ENCODE measurements at places on chromosomes 4 and X.

DNA sequence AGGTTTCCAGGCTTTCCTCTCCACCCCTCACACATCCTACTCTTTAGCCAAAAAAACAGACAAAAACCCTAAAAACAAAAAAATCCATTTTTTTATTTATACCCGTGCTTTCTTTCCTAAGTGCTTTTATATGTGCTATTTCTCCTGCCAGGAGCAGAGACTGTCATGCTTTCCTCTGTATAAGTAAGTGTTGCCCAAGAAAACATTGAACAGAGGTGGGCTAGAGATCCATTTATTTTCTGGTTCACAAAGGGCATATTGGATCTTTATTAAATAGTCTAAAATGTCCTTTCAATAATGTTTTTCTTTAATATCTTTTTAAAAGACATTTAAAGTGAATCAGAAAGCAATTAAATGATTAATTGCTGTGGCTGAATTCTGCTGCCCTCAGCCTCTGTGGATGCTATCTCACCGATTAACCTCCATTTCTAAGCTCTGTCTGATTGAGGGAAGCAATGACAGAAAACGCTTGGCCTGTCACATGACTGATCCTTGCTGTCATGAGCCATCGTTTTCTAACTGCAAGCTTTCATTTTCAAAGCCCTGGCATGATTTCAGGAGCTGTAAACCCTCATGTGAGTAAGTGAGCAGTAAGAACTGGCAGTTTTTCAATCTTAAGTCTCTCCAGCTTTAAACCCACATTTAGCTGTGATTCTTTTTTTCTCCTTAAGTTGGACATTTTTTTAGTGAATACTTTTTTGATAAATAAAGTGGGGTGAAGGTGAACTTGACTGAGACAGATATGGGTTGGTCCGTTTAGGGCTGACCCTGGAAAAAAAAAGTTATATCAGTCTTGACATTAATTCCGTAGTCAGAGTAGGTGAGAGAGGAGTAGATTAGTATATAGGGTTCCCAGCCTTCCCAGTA, 180.7 kb upstream of the PGRMC2 start:
- no peak for DNase-seq

DNA sequence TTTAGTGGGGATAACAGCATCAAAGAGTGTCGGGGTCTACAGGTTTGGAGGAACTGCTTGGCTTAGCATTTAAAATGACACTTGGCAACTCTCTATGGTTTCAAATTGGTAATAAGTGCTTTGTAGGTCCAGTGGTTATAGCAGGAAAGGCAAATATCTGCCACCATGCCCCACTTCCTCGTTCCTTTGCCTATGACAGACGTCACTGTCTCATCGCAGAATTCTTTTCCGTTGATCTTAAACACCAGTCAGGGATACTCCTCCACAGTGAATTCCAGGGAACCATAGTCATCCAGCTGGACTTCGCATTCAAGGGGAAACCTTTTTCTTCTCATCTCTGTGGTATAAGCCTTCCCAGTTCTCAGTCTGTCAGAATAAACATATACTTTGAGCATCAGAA, 319.1 kb downstream of the GPAT3 start:
- no peak for DNase-seq

GRCh38 chr4:8110071-8110986, 48.3 kb downstream of the ABLIM2 start:
- no peak for DNase-seq

DNA sequence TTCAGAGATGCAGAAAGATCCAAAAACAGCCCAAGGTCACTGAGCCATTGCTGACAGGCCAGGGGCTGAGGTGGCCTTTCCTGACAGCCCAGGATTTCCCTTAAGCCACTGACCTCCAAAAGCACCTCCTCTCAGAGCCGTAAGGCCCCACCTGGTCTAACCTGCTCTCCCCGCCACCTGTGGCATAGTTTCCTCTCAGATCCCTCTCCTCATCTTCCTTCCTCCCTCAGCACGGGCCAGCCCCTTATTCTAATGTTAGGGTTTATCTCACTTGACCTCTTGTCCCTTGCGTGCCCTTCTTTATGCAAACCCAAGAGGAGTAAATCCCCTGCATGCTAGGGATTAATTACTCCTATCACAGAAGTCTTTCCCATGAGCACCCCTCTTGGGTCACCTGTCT, 113.0 kb downstream of the RBM47 start:
- no peak for DNase-seq

DNA sequence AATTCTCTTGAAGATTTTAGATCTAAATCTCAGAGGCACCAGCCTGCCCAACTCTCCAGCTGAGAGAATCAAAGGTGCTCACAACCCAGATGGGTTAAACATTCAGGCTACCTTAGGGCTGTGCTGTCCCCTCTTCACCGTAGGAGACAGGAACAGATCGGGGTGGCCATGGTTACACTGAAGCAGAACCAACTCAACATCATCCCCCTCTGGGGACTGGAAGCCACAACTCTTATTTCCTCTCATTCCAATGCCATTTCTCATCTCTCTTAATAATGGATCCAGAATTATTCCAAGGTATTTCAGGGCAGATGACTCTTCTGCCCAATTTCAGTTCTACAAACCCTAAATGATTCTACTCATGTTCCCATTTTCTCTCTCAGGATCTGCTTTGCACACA, 109.7 kb downstream of the NKX6-1 start:
- DNase-seq, result no peak

DNA sequence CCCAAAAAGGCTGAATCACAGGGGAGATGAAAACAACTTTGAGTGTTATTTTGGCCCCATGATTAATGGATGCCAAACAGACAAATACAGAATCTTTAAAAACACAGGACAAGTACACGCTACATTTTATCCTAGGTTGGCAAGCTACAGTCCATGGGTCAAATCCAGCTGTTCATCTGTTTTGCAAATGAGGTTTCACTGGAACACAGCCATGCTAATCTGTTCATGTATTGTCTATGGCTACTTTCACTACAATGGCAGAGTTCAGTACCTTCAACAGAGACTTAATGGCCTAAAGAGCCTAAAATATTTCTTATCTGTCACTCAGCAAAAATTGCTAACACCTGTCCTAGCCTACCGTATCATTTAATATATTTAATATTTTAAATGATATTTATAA, 1548.5 kb upstream of the IGFBP7 start:
- DNase-seq, result no peak

GRCh38 chr4:163701916-163702315, 207.4 kb downstream of the TMA16 start:
- DNase-seq, result no peak

- DNase-seq, result no peak
Measured at GRCh38 chr4:27787195-27787594, 926.6 kb downstream of the STIM2 start.

DNA sequence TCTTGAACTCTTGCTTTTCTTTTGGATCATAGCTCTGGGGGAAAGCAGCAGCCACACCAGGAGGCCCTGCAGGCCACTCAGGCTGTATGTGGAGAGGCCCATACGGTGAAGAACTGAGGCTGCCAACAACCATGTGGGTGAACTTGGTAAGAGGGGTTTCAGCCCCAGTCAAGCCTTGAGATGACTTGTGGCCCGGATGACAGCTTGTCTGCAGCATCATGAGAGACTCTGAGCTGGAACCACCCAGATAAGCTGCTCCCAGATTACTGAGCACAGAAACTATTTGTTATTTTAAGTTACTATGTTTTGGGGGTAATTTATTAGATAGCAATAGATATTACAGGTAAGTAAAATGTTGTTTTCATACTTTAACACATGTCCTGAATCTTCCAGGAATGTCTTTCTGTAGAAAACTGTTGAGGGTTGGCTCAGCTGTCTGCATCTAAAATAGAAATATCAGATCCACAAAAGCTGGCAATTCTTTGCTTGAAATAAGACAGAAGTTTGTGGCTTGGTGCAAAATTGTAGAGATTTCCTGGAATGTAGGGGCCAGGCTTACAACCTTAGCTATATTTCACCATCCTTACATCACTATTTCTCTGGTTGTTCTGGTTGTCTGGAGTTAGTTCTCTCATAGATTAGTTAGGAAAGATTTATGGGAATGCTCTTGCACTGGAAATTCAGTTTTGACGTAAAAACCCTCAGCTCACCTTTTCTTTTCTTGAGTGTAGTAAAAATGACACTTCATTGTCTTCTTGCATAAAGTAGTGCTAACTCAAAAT, 272.1 kb downstream of the RAPGEF2 start:
- no peak for DNase-seq

- no peak for DNase-seq
Measured at GRCh38 chrX:36334572-36334971, 415.0 kb downstream of the CFAP47 start.

DNA sequence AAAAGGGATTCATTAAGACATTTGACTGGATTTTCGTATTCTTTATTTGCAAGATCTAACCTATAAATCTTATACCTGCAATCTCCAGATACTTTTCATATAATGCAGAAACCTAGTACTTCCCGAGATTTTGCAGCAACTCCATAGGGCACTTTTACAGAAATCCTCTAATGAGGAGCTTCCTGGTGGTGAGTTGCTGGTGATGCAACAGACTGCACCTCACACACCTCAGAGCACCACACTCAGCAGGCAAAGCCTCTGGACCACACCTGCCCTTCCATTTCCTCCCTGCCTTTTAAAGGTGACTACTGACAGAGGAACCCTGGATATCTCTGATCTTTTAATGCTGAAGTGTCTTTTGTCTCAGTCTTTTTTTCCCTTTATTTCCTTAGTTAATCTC, 289.4 kb downstream of the TRAM1L1 start:
- no peak for DNase-seq

DNA sequence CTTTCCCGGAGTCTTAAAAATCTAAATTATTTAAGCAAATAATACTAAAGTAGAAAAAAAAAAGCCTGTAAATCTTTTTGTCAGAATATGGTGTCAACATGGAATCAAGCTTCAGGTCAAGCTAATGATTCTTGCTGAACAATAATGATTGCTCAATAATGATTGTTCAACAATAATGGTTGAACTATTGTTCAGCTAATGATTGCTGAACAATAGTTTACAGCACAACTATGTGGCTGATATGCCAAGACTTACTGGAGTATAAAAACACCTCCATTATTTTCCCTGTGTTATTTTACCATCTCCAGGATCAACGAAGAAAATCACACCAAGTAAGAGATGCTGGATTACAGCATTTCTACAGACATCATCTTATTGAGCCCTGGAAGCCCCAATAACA, 35.1 kb upstream of the SMIM31 start:
- DNase-seq, result no peak

GRCh38 chr4:137608085-137608484, 75.8 kb upstream of the PCDH18 start:
- DNase-seq, result no peak

- DNase-seq, result no peak
Measured at GRCh38 chr4:128727658-128728057, 81.8 kb upstream of the JADE1 start.

GRCh38 chr4:22680065-22680642, 12.6 kb upstream of the GBA3 start:
- no peak for DNase-seq

DNA sequence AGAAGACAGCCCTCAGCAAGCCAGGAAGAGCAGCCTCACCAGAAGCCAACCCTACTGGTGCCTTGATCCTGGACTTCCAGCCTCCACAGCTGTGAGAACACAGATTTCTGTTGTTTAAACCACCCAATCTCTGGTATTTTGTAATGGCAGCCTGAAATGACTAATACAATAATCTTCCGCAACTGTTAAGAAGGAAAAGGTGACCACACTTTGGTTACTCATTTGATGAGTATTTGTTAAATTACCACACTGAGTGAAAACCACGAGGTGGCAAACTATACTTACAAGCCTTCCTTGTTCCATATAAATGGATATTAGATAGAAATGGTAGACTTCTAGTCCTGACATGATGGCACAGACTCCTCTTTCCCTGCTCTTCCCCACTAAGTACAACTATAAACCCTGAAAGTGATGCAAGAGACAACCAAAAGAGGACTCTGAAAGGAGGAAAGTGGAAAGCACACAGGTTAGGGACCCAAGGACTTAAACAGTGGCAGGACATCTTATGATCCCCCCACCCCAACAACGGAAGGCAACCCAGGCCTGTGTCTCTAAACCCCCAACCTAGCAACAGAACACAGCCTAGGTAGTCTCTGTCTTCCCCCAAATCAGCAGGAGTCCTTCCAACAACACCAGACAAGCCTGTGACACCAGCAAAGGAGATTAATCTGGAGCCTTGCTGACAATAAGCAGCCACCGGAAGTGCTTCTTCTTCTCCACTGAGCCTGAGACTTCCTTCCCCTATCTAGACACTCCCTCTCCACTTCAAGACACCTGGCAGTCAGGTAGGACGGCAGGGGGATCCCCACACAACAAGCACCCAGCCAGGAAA, 12.3 kb downstream of the ZNF182 start:
- DNase-seq, result no peak

DNA sequence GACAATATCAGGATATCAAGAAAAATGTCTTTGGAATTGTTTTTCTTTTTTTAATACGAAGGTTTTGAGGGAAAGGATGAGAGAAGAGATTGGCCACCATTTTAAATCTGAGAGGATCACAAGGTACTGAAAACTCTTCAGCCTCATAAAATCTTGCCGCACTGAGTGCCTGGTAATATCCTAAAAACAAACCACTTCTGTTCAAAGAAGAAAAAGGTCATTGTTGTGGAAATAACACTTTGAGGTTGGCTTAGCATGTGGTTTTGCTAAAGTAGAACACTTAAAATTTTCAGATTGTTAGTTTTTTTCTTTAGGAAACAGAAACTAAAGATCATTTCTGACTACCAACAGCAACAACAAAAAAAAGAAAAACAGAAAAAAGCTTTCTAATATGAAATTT, 1.0 kb upstream of the CLDN22 start:
- DNase-seq, result no peak

GRCh38 chr4:189792924-189793618, 147.6 kb upstream of the FRG1 start:
- DNase-seq, result no peak

DNA sequence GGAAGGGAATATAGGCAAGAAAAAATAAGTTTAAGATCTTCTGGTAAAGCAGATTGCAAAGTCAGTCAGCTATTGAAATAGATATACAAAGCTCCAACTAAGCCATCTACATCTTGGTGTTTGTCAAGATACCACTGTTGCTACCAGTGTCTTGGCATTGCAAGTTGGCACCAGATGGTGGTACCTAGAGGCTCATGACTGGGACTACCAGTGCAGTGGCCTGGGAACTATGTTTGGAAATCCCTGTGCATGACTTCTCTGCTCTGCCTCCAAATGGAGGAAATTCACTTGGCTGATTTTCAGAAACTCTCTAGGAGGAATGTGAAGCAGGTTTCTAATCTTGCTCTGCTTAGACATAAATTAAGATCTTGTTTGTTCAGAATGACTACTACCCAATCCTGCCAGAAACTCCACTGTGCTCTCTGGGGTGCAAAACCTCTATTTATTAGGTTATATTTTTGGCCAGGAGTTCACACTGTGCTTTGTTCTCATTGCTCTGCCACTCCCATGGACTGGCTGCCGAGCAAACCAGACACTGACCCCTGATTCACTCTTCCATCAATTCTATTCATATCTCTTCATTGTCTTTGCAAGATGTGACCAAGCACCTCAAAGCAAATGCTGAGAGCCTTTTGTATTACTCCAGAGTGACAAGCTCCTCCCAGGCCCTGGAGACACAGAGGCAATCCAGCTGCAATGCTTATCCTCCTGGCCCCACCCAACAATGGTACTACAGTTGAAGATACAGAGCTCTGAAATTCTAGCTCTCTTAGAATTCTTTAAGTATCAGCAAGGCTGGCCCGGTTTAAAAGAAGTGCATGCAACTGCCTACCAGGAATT, 272.3 kb upstream of the FGF16 start:
- no peak for DNase-seq

- no peak for DNase-seq
Measured at GRCh38 chr4:186030399-186030775, 38.6 kb upstream of the TLR3 start.
